Stimulated activated naive CD8-positive, alpha-beta T cell treated with anti-CD3 and anti-CD28 coated beads, Interleukin-15, amount 100 ng/mL, for 72 hours (primary cell): ENCODE measurements at places on chromosomes 1 and 21.

GRCh38 chr1:191575180-191575579 lies 583.1 kb upstream of the RGS18 start:
- DNase-seq = no peak

DNA sequence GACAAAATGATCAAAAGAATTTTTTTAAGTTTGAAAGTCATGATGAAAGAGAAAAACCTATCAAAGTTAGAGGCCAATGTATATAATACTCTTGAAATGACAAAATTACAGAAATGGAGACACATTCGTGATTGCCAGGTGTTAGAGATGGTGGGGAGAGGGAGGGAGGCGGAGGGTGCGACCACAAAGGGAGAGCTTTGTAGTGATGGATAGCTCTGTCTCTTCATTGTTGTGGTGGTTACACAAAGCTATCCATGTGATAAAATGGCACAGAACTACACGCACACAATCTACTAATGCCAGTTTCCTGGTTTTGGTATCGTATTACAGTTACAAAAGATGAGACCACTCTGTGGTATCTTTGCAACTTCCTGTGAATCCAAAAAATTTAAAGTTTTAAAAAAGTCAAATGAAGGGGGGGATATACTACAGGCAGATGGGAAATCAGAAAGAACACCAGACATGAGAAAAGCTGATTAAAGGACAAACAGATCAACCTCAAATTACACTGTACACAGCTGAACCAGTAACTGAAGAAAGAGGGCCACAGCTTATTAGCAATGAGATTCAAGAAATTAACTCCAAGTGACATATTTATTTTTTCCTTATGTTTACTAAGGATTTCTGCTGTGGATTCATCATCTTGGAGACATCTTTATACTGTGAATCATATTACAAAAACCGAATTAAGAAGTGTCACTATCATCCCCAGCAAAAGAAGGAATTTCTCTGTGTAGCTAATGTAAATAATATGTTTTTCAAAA lies 199.1 kb downstream of the SLC45A1 start:
- no peak for DNase-seq

- no peak for DNase-seq
These were observed 39.6 kb upstream of the PIGC start for GRCh38 chr1:172483448-172483847.

- peak; percentile 70 for DNase-seq
These were observed 145.0 kb downstream of the DHRS3 start for GRCh38 chr1:12472798-12473551.

DNA sequence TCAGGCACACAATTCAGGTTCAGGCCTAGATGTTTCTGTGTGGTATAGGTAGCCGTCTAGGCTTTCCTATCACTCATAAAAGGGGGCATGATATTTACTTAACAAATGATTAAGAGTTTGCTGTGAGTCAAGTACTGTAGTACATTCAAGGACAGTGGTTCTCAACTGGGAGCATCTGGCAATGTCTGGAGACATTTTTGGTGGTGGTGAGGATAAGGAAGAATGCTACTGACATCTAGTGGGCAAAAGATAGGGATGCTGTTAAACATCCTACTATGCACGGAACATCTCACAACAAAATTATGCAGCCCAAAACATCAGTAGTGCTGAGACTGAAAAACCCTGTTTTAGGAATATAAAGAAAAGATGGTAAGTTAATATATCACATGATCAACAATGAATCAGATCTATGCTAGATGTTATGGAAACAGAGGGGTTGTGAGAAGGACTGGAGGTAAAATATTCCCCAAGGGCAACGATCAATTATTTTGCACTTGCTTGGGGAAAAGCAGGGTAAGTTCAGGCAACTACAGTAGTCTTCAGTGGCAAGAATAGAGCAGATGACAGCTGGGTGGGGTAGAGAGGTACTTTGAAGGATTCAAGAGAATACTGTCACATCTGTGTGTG lies 4.9 kb downstream of the DNTTIP2 start:
- no peak for DNase-seq

GRCh38 chr21:42591170-42591869 lies 62.1 kb upstream of the PDE9A start:
- DNase-seq = no peak

- no peak for DNase-seq
These were observed 120.7 kb downstream of the SMYD2 start for GRCh38 chr1:214401666-214402065.

GRCh38 chr1:79745929-79746328 lies 739.4 kb upstream of the ADGRL4 start:
- DNase-seq = no peak

- DNase-seq = no peak
These were observed 77.5 kb upstream of the RBM34 start for GRCh38 chr1:235238558-235238957.

- DNase-seq = no peak
These were observed 32.4 kb downstream of the SPTA1 start for GRCh38 chr1:158654086-158654485.

- no peak for DNase-seq
These were observed 3.9 kb upstream of the TP53BP2 start for GRCh38 chr1:223849352-223850254.

GRCh38 chr1:162757476-162757875 lies 33.0 kb upstream of the HSD17B7 start:
- no peak for DNase-seq

DNA sequence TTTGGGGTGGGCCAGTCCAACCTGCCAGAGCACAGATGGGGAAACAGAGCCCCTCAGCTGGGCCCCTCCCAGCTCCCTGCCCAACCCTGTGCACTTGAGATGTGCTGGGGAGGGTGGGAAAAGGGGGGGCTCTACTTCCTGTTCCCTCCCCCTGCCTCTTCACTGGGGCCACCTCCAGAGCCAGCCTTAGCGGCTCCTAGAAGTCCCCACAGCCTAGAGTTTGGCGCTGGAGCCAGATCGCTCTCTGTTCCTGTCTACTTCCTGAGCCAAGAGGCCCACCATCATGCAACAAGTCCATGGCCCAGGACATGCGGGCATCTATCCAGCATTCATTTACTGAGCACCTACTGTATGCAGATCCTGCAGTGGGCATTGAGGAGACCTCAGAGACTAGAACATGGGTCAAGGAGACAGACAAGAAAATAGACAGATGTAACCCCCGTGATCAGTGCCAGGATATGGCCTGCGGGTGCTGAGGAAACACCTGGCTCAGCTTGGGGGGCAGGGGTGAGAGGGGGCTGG lies 144.1 kb downstream of the SYF2 start:
- no peak for DNase-seq

DNA sequence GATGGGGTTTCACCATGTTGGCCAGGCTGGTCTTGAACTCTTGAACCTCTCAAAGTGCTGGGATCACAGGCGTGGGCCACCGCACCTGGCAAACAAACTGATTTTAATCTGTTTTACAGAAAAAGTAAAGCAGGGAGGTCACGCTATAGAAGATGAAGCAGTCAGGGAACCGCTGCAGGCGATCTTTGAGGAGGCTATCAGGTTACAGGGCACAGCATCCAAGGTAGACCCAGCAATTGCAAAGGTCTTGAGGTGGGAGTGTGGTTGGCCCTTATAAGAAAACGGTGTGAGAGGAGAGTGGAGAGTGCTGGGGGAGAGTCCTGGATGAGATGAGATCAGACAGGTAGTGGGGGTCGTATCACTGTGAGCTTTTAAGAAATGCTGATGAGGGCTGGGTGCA lies 2.6 kb upstream of the TMCO4 start:
- no peak for DNase-seq

DNA sequence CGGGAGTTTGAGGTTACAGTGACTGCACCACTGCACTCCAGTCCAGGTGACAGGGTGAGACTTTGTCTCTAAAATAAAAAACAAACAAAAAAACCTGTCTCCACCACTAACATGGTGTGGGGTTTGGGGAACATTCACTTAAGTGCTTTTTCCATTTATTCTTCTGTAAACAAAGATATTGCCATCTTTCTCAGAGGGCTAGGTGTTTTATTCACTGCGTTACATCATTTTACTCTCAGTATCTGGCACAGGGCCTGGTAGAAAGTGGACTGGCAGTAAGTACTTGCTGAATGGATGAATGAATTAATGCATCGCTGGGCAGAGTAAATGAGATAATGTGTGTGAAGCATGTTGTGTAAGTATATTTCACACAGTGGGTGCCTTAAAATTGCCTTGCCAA lies 20.1 kb downstream of the KIAA0040 start:
- DNase-seq = no peak

DNA sequence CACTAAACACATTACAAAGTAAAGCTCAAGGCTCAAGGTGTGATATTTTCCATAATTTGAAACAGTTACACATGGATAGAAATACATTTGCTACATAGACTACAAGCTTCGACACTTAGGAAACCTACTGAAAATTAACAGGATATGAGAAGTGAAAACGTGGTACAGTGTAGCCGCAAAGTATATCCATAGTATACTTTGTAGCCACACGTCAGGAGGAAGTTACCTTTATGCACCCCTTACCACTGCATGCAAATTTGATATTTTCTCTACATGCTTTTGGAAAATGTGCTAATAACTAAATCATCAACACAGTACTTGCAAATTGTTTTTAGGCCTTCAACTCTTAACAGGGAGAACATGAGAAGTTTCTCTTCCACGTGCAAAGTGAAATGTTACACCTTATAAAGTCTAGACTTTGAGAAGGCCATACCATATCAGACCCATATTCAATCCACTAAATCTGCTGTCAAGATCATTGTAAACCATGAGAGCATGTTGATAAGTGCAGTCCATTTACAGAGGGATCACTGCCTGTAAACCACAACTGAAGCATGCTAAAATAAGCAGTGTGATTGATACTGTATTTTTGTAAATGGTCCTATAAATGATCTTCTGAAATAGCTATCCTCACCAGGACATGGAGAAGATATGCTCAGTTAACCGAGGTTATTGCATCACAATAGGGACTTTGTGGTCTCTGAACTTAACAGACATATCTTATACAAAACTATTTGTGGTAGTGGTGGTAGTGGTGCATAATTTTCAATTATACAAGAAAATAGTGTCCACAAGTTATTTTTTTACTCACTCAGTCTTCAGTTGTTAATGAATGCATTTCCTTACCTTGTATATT lies 64.7 kb downstream of the VAV3 start:
- no peak for DNase-seq

DNA sequence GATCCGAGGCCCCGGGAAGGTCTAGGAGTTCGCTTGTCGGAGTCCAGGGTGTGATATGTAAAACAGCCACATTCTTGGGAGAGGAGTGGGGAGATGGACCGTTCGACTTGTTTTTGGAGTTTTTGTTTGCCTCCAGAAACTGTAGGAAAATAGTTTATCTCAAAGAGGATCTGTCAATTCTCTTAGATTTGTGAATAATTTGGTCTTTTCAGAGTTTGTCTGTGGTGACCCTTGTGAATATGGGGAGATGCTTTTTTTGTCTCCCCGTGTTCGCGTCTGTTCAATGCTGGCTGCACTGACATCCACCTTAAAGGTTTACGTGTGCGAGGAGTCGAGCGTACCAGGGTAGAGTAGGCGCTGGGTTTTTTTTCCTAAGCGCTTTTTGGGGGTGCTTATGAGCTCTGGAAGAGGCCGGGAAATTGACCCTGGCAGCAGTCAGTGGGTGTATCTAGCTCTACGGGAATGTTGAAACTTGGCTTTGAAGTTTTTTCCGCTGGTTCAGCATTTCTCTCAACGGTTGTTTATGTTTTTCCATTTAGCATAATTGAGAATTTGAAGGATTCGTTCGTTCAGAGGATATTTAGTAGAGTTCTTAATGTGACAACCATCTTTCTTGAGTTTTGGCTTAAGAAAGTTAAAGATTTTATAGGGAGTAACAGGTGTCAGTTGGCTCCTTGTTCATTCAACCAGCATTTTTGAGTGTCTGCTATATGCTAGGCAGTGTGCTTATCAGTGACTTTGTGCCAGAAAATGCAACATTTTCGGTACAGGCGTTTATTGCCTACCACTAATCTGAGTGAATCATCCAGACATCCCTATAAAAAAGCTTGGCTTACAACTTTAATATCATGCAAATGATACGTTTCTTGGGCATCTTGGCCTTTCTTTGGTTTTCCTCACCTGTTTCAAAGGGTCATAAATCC lies 1.2 kb downstream of the SZRD1 start:
- DNase-seq = no peak

DNA sequence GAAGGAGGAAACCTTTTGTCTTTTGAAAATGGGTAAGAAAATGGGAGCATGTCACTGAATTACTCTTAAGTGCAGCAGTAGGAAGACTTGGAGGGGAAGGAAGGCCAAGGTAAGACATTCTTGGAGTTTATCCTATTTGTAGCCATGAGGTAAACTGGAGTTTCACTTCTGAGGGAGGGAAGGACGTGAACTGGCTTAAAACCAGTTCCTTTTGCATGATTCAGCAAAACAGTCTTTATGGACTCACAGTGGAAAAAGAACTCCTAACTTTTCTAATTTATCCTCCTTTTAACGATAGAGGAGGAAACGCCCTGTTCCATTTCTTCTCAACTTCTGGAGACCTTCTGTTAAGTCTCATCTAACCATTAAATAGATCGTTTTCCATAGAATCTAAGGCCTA lies 2.5 kb downstream of the PRDX6 start:
- no peak for DNase-seq

- DNase-seq = no peak
These were observed 23.2 kb downstream of the ERRFI1 start for GRCh38 chr1:8002921-8003320.

GRCh38 chr1:234109840-234110239 lies 205.4 kb downstream of the SLC35F3 start:
- no peak for DNase-seq

- DNase-seq = no peak
These were observed 845.4 kb upstream of the ADAMTS5 start for GRCh38 chr21:27812279-27812678.

- DNase-seq = no peak
These were observed 18.8 kb downstream of the QSOX1 start for GRCh38 chr1:180173451-180173850.

GRCh38 chr21:34129039-34129891 lies 55.9 kb downstream of the MRPS6 start:
- DNase-seq = peak; percentile 84

DNA sequence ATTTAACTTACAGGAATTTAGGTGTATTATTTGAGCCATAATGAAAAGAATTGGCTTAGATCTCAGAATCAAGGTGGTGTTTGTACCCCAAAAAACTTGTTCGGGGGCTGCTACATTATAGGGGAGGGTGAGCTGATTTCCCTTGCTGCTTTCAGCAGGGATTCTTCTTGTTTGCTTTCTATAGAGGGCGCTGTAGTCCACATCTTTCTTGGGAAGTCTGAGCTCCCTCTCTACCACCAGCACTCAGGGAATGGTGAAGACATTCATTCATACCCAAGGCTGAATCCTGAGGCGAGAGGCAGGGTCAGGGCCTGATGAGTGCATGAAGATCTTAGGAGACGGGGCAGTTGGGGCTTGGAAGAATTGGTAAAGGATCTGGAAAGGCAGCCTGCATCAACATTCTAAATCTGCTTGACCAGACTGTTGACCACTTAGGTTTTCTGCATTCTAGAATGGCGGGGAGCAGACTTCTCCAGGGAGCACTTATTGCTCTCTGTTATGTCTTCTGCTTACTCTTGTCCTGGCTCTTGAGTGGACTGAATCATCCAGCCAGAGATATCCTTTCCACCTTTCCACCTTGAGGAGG lies 18.9 kb downstream of the SPATA46 start:
- no peak for DNase-seq

DNA sequence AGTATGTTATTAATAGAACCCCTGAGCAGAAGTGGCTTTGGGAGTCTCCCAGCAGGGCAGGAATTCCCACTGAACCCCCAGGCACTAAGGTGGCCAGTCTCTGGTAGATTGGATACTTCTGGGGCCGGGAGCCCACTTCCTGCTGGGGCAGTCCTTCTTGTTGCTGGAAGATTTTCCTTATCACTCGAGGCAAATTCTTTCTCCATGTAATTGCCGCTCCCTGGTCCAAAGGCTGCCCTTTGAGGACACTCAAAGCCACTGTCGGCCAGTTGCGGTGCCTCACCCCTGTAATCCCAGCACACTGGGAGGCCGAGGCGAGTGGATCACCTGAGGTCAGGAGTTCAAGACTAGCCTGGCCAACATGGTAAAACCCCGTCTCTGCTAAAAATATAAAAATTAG lies 22.6 kb upstream of the TNFRSF1B start:
- DNase-seq = no peak
